AG04449 (cell line): ENCODE measurements at places on chromosomes 6 and 20.

DNA sequence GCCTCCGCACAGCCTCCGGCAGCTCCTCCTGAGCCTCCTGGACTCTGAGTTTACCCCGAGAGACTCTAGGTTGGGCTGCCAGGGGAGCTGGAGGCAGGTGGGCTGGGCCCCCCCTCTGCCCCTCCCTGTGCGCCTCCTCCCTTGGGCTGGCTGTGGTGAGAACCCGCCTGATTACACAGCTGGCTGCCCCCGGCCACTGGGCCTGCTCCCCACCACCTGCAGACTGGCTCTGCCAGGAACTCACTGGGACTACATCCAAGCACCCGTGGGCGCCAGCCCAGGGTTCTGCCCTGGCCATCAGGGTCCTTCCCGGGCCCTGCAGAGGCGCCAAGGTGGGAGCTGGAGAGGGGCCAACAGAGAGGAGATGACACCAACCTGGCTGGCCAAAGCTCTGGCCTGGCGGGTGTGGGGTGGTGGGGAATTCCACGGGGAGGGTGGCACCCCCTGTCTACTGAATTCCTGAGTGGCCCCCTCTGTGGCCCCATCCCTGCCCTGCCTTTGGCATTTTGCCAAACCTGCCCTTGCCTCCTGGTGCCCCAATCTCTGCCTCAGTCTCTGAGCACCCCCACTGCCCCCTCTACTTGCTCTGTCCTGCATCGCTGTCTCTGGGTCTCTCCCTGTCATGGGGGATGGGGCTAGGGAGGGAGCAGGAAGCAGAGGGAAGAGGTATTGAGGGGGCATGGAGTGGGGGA, 21.9 kb upstream of the CDH22 start:
- no peak for DNase-seq

DNA sequence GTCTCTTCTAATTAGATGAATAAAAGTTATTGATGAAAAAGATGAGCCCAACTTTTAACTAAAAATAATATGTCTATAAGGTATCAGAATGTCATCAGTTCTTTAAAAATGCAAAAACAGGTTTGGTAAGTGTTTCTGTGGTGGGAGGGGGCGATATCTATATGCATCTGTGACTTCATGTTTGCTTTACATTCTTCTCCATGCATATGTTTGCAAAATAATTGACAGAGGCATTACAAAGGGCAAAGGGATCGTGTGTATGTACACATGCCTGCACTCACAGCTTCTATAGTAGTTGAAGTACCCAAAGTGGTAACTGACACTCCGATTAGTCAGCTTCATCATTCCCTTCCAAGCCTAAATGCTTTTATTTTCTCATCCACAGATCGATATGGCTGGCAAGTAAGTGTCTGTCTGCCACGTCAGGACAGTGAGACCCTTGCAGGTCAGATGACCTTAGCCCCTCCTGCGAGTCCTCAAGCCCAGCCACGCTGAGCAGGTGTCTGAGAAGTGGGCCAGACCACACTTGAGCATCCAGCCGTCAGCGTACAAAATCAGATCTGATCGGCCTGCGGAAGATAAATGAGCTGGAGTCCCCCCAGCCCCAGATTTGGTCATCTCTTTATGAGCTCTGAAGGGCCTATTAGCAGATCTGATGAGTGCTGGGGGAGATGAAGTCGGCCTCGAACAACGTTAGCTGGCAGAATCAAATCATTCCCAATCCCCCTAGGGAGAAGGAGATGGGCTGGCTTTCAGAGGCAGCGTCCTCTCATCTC, 369.1 kb downstream of the MAFB start:
- no peak for DNase-seq

DNA sequence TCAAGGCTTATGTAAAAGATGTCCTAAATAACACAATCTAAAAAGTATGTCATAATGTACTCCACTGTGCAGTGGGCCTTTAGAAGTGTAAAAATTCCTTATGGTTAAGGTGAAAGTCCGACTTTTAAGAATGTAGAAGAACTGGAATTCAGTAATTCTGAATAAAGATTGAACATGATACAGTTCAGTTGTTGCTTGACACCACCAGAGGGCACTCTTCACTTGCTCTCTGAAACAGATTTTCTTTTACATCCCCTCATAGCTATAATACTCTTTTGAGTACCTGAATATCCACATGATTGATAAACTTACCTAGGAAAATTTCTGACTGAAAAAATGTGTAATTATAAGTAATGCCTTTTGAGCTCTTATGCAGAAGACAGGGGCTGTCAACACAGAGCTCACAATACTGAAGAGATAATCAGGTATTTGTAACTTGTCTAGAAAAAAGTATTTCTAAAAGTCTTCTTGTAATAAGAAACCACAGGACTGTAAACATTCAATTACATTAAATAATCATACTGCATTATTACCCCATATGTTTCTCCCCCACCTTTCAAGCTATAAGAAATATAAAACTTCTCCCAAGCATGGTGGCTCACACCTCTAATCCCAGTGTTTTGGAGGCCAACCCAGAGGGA, 92.1 kb downstream of the POPDC3 start:
- DNase-seq = no peak

DNA sequence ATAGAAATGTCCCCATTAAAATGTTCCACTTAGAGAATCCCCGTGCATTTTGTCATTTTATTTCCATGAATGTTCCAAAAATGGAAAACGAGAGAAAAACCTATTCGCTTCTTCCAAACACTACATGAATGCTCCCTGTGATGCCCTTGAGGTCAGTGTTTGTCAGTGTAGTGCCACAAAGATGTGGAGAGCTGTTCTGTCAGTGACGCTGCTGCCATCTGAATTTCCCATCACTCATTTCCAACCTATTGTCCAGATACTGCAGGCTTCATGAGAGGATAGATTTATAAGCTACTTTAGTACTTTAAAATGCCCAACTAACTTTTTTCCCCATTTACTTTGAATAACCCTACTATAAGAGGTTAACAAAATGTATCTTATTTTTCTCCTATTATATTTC, 335.8 kb downstream of the CDKAL1 start:
- no peak for DNase-seq

- no peak for DNase-seq
Observed at GRCh38 chr6:128743974-128744765, 138.8 kb upstream of the LAMA2 start.

GRCh38 chr20:39010496-39010895, 48.4 kb downstream of the DHX35 start:
- DNase-seq = no peak

- no peak for DNase-seq
Observed at GRCh38 chr6:159590835-159591234, 102.2 kb downstream of the SOD2 start.
